Activated naive CD8-positive, alpha-beta T cell treated with anti-CD3 and anti-CD28 coated beads, Interleukin-2, amount 10 ng/mL, durations not matched to agents 7 days and 5 days (primary cell): ENCODE measurements at places on chromosomes 3 and 15. TPM values are rescaled to one million over a fixed set of nuclear protein-coding genes. Genes with fewer than 3 reads are reported as not detected.

GRCh38 chr15:58457466-58457965 lies 25.7 kb downstream of the LIPC start:
- no peak for DNase-seq

The SEMA3B gene
- 1.0 TPM for total RNA-seq

The KIF15 gene
- total RNA-seq: 42.3 TPM

The GPR156 gene
- total RNA-seq: not detected

- DNase-seq: no peak
These were observed 9.8 kb downstream of the SLC6A1 start for GRCh38 chr3:11002371-11002807.

DNA sequence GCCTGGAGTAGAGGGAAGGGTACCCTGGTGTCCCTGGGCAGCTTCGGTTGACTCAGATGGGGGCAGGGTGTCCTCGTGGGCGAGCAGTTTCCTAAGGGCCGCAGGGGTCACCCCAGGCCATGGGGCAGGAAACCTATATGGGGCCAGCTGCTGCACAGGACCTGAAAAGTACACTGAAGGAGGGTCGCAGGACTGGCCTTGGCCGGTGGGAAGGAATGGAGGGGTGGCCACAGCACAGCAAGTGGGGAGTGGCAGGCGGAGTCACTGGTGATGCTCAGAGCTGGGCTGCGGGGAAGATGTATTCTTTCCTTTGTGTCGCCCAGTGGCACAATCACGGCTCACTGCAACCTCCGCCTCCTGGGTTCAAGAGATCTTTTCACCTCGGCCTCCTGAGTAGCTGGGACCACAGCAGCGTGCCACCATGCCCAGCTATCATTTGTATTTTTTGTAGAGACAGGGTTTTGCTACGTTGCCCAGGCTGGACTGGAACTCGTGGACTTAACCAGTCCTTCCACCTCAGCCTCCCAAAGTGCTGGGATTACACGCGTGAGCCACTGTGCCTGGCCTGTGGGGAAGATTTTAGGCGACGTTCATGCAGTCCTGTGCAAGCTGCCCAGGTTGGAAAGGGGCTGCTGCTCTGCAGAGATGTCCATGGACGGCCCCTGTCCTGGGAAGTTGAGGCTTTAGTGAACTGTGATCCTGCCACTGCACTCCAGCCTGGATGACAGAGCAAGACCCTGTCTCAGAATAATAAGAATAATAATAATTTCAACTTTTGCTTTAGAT lies 57.2 kb downstream of the EFCAB12 start:
- no peak for DNase-seq

DNA sequence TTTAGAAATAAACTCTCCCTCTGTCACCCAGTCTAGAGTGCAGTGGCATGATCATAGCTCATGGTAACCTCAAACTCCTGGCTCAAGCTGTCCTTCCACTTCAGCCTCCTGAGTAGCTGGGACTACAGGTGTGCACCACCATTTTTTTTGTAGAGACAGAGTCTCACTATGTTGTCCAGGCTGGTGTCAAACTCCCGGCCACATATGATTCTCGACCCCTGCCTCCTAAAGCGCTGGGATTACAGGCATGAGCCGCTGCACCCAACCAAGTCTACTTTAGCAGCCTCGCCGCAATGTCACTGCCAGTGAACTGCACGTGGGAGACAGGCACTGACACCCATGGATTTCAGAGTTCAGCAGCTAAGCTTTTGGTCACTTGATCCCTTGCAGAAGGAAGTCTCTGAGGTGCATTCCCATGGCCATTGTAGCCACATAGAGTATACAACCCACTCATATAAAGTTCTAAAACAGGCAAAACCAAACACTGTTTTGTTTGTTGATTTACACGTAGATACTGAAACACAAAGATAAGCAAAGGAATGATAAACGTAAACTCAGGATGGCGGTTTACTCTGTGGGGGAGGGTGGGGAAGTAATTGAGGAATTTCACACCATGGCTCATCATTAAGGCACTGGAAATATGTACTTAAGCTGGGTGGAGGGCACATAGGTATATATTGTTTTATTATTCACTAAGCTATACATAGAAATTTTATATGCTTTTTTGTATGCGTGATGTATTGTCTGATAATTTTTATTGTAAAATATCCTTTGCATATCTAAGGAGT lies 115.0 kb downstream of the MEX3B start:
- DNase-seq: no peak

GRCh38 chr3:133023362-133023761 lies 14.8 kb upstream of the TMEM108 start:
- no peak for DNase-seq

The SPATA12 gene
- total RNA-seq: not detected

GRCh38 chr3:25166016-25166415 lies 262.0 kb upstream of the RARB start:
- DNase-seq: no peak

The SLC2A2 gene
- total RNA-seq: not detected

- DNase-seq: no peak
These were observed 423 bp upstream of the HACD3 start for GRCh38 chr15:65529762-65530317.

GRCh38 chr15:61889706-61890105 lies 170.5 kb downstream of the VPS13C start:
- no peak for DNase-seq

GRCh38 chr3:138649134-138649533 lies 40.6 kb downstream of the FAIM start:
- no peak for DNase-seq

GRCh38 chr3:42289026-42289425 lies 23.0 kb upstream of the CCK start:
- DNase-seq: no peak

DNA sequence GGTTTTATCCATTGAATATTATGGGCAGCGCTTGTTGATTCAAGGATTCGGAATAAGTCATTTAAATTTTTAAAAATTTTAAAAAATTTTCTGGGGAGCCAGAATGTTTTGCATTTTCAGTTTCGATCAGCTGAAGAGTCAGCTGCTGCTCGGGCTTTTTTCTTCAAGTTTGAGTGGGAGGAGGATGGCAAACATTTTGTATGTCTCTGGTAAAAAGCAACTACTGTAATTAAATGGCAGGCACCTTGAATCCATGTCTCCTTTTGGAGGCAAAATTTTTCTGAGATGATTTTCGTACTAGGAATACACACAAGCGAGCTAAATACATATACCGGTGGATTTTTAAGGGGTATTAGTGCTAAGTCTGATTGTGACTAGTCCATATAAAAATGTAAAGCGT lies 612 bp downstream of the C3orf38 start:
- no peak for DNase-seq

The TMOD2 gene
- 16.0 TPM for total RNA-seq

The CCR2 gene
- total RNA-seq: 52.5 TPM

The HSPBAP1 gene
- 11.9 TPM for total RNA-seq
